NCI-H187 (cell line): ENCODE measurements at places on chromosomes 2 and 18.
A peak's percentile ranks its signal among the peaks of the same experiment; 100 is the strongest.

GRCh38 chr2:45323344-45323743 lies 287.7 kb downstream of the SRBD1 start:
- no peak for DNase-seq

GRCh38 chr2:191038241-191038725 lies 24.3 kb upstream of the STAT1 start:
- DNase-seq, result no peak

GRCh38 chr2:5990086-5990485 lies 297.9 kb downstream of the SOX11 start:
- no peak for DNase-seq

DNA sequence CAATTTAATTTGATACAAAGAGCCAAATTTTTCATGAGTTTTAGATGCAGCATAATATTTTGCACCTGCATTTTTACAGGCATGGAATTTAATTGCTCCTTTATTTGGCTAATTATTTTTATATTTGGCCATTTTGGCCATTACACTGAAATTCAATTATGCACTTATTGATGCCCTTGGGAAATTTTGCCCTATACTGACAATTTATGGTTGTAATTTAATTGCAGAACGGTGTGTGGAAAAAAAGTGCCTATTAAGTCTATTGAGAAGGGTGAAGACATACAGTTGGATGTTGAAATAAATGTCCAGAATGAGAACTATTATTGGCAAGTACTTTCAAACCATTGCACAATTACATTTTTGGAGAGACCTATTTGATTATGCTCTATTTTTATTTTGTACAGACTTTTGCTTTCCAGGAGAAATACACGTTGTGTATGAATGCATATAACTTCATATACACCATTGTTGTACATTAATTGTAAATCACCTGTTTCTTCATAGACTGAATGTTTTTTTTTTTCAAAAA lies 1319.3 kb upstream of the CDH2 start:
- no peak for DNase-seq

- DNase-seq, result no peak
These were observed 7.2 kb downstream of the RBFA start for GRCh38 chr18:80041424-80041823.

DNA sequence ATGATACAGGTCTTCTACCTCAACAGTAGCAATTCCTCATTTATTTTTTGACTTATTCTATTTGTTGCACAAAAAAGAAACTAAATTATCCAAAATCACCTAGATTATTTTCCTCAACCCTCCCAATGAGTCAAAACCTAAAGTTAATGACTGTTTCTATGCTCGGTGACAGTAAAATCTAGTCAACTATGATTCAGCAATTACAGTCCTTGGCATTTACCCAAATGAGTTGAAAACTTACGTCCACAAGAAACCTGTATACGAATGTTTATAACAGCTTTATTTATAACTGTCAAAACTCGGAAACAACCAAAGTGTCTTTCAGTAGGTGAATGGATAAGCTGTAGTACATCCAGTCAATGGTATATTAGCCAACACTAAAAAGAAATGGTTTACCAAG lies 439.3 kb downstream of the CBLN2 start:
- no peak for DNase-seq

DNA sequence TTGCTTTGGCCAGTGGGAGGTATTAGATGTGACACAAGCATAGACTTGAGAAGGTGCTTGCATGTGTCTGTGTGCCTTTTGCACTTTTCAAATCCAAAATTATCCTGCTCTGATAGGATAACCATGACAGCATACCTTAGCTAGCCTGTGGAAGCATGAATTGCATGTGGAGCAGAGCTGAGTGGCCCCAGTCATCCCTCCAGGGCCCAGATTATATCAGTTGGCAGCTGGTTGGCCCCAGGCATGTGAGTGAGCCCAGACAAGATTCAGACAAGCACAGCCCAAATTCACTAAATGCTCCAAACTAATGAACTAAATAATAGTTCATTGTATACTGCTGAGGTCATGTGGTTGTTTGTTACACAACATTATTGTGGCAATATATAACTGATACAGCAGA lies 18.8 kb downstream of the TACR1 start:
- DNase-seq, result no peak

- DNase-seq, result no peak
These were observed 238.5 kb upstream of the EPHA4 start for GRCh38 chr2:221810650-221811049.

DNA sequence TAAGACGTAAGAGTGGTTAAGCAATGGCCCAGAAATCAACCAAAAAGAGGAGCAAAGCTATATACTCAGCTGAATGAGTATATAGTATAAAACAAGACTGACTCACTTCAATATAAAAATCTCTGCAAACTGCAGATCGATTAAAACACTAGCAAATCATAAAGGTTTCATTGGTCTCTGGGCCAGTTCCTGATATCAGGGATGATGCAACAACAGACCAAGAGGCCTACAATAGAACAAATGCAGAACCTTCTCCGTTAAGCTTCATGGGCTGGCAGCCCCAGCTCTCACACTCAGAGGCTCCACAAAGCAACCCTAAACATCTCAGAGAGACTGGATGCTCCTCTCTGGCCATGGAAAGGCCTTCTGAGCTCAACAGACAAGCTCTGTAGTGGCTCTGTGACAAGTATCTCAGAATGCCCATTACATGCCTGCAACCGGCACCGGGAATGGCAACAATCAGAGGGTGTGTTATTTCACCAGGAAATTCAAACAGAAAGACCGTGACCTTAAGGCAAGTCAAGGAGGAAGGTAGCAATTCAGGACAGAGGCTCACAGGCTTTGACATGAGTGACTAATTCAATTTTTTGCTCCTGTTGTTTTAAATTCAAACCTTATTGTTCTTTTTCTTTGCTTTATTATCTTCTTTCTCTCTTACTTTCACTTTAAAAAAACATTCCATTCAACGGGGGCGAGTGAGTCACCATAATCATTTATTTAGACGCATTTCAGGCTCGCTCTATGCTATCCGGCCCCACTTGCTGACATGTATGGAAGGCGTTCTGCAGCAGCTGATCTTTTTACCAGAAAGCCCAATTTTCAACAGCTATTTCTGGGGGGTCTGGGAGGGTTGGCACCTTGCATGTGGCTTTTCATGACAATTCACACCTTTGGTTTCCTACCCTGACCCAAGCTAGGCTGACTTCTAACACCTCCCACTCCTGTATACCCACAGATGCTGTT lies 15.1 kb downstream of the CYRIA start:
- DNase-seq, result no peak

- no peak for DNase-seq
These were observed 27.3 kb downstream of the SPRED2 start for GRCh38 chr2:65404988-65405697.

GRCh38 chr18:78892177-78892576 lies 87.4 kb upstream of the SALL3 start:
- no peak for DNase-seq

DNA sequence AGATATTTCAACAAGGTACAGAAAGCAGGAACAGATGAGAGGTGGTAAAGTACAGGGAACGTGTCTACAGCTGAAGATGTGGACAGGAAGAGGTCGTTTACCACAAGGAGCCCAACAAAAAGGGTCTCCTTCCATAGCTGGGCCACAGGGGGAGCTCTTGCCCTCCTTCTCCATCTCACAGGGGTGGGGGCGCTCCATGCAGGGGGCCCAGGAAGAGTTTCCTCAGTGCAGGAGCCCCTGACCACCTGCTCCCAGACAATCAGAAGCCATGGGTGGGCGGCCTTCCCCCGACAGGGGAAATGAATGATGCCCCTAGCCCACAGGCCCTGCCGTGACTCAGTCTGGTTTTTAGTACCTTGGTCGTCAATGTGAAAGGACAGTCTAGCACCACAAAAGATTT lies 163.6 kb upstream of the ZNF516 start:
- no peak for DNase-seq

DNA sequence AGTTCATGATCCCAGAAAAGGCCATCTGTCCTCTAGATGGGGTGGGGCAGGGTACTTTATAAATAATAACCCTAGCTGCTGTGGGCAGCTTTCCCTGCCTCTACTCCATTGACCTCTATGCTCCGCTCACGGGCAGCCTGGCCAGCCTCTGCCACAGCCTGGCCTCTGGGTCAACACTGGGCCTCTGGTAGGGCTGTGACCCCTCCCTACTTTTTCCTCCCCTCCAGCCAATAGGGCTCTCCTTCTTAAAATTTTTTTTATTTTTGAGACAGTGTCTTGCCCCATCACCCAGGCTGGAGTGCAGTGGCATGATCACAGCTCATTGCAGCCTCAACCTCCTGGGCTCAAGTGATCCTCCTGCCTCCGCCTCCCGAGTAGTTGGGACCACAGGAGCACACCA lies 4.1 kb upstream of the GAREM2 start:
- no peak for DNase-seq

- no peak for DNase-seq
These were observed 37.4 kb downstream of the ZNF236 start for GRCh38 chr18:76859474-76860339.

- DNase-seq, result no peak
These were observed 118.5 kb upstream of the CD302 start for GRCh38 chr2:159916511-159916910.

GRCh38 chr2:217902379-217903141 lies 100.2 kb downstream of the TNS1 start:
- no peak for DNase-seq

GRCh38 chr18:13165636-13166423 lies 52.7 kb upstream of the LDLRAD4 start:
- peak; percentile 50 for DNase-seq

GRCh38 chr2:96093528-96093927 lies 22.8 kb downstream of the ADRA2B start:
- DNase-seq, result no peak

- DNase-seq, result no peak
These were observed 403.9 kb upstream of the FANCL start for GRCh38 chr2:58645017-58645416.

- DNase-seq, result no peak
These were observed 409.2 kb upstream of the SPHKAP start for GRCh38 chr2:228590681-228591080.

GRCh38 chr2:225512876-225513540 lies 113.5 kb downstream of the NYAP2 start:
- DNase-seq, result no peak

DNA sequence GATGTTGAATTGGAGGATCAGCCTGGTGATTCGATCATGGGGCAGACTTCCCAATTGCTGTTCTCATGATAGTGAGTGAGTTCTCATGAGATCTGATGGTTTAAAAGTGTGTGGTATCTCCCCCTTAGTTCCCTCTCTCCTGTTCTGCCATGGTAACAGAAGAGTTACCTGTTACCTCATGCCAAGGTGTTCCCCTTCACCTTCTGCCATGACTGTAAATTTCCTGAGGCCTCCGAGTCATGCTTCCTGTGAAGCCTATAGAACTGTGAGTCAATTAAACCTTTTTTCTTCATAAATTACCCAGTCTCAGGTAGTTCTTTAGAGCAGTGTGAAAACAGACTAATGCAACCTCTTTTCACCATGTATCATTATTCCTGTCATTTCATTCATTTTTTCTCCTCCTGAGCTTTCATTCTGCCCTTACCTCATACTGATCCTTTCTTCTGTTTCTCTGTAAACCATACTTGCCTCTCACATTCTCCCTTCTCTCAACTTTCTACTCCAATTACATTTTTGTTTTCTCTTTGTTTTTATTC lies 22.0 kb downstream of the STARD6 start:
- no peak for DNase-seq

DNA sequence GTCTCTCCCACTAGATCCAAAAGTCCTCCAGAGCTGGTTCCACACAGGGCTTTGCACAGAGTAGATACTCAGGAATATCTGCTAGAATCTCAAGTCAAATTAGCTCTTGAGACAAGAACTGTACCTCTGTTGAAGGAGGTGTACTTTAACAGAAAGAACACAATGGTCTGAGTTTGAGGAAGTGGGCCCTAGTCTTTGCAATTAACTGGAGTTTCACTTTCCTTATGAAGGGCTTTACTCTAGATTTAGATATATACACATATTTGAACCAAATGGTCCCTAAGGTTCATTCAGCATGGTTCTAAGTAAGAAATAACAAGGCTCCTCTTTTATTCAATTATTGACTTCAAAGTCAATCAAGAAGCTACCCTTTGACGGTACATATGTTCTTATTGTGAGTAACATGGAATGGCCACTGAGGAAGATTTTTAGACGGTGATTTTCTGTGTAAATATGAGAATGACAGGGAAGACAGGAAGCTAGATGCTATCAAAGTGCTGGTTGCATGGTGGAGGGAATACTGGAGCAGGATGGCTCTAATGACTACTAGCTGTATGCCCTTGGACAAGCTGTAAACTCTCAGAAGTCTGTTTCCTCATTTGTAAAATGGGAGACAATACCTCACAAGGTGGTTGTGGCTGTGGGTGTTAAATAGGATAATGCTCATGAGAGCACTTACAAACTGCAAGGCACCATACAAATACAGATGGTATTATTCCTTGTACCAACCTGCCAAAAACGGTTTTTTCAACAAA lies 73.5 kb upstream of the SERTAD2 start:
- DNase-seq, result no peak

- no peak for DNase-seq
These were observed 16.7 kb downstream of the DDX1 start for GRCh38 chr2:15608392-15608761.

DNA sequence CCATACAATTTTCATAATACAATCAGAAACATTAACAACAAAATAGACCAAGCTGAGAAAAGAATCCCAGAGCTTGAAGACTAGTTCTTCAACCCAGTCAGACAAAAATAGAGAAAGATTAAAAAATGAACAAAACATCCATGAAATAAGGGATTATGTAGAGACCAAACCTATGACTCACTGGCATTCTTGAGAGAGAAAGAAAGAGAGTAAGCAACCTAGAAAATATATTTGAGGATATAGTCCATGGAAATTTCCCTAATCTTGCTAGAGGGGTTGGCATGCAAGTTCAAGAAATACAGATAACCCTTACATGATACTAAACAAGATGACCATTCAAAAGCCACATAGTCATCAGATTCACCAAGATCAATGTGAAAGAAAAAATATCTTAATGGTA lies 281.7 kb downstream of the CCDC85A start:
- DNase-seq, result no peak

GRCh38 chr2:70994009-70994698 lies 519 bp downstream of the TEX261 start:
- DNase-seq, result no peak

DNA sequence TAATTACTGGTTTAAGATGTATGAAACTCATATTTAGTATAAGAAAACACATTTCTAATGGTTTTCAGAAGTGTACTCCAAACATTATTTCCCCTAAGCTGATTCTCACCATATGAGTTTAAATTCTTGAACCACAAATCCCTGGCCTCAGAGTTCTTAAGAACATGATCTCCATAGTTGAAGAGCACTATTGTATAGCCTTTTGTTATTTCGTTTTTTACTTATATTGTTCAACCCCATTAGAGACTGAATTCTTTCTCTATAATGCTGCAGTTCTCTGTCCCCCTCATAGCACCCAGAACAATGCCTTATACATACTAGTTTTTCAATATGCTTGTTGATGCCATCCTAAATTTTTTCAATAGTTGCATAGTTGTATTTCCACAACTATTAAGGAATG lies 85.5 kb upstream of the TMEM17 start:
- DNase-seq, result no peak

- no peak for DNase-seq
These were observed 845 bp downstream of the TMEM177 start for GRCh38 chr2:119679846-119680245.
